ENCODE measurements at places on chromosomes 5 and 9.
A peak's percentile ranks its signal among the peaks of the same experiment; 100 is the strongest.

GRCh38 chr5:131609774-131610173 lies 25.3 kb downstream of the RAPGEF6 start:
- no peak for DNase-seq

- no peak for DNase-seq
Observed at GRCh38 chr9:9337129-9337528, 1275.7 kb downstream of the PTPRD start.

DNA sequence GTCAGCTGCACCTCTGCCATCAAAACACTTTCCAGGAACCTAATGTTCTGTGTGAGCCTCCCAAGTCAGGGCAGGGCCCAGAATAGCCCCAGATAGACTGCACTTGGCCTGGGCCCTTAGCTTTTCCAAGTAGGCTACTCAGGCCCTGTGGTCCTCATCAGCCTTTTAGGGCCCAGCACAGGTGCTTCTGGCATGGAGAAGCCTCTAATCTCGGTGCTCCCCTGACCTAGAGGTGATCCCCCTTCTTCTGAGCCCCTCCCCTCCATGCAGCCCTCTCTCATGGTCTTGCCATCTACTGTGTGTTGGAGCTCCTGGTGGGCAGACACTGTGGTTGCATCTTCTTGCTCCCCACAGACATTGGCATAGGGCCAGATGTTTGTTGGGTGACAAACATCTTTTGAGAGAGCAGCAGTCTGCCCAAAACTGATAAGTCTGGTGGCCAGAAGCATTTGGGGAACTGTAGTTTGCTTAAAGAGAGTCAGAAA lies 28.1 kb downstream of the FRMPD1 start:
- DNase-seq = peak; percentile 29

- DNase-seq = no peak
Observed at GRCh38 chr5:6542421-6543345, 90.2 kb downstream of the NSUN2 start.

GRCh38 chr9:38622288-38622674 lies 1.9 kb upstream of the ANKRD18A start:
- peak; percentile 45 for DNase-seq

DNA sequence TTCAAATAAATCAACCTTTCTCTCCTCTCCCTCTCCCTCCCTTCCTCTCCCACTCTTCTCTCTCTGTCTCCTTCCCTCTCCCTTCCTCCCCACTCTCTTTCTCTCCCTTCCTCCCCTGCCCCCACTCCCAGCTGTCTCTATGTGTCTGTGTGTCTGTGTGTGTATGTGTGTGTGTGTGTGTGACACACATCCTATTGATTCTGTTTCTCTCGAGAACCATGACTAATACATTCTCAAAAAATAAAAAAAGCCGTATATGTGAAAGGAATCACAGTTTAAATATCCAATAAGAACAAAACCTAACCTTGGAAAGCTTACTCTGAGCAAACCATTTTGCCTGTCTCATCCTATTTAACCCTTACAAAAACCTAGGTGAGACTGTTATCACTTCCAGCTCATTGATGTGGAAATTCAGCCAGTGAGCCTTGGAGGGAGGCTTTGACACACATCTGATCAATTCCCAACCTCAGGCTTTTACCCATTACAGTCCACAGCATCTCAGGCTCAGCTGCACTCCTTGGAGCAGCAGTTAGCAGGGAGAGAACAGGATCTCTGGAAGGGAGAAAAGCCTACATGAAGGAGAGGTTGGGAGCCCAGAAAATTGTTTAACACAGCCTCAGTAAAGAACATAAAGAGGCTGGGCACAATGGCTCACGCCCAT lies 8.3 kb downstream of the HSD17B3 start:
- DNase-seq = no peak

GRCh38 chr5:88715503-88715902 lies 167.5 kb downstream of the MEF2C start:
- no peak for DNase-seq

DNA sequence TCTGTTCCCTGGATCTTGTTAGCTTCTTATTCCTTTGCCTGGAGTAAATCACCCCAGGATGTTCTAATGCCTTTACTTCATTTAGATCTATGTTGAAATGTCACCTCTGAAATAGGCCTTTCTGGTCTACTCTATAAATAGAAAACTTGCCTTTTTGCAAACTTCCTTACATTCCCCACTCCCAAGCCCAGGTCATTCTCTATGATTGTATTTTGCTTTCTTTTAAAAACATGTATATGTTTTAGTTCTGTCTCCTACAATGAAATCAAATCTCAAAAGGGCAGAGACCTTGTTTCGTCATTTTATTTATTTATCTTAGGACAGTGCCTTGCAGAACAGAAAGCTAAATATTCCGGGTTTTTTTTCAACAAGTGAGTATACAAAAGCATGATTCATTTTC lies 1657.7 kb upstream of the C9orf72 start:
- no peak for DNase-seq

DNA sequence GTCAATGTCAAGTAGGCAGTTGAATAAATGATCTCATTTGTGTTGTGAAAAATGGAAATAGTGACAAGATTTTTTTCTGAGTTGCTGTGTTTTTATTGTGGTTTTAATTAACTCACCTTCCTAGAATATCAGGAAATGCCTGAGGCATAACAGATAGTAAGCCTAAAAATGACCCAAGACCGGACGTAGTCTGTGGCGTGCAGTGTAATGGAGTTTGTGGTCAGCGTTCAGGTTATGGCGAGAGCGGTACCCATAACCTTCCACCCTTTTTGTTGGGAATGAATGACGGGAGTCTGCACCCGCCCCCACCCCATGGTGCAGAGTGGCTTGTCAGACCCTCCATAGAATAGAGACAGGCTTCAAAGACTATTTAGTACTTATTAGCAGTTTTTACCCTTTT lies 119.3 kb downstream of the GALNT10 start:
- DNase-seq = no peak

DNA sequence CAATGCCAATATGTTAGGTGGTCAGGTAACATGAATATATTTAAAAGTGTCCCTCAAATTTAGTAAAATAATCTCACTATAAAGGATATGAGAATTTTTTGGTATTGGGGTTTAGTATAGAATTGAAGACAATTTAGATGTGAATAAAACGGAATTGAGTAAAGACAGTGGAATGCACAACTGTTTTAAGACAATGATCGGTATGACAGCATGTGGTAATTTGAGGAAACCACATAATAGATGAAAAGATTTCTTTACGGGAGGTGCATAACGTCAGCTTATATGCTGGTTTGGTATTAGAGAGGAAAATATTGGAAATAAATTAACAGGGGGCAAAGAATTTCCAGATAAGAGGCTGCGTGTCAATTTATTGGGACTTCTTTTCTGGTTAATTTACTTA lies 1043.2 kb downstream of the CDH18 start:
- no peak for DNase-seq

- no peak for DNase-seq
Observed at GRCh38 chr9:93216073-93216365, 32.1 kb downstream of the WNK2 start.

DNA sequence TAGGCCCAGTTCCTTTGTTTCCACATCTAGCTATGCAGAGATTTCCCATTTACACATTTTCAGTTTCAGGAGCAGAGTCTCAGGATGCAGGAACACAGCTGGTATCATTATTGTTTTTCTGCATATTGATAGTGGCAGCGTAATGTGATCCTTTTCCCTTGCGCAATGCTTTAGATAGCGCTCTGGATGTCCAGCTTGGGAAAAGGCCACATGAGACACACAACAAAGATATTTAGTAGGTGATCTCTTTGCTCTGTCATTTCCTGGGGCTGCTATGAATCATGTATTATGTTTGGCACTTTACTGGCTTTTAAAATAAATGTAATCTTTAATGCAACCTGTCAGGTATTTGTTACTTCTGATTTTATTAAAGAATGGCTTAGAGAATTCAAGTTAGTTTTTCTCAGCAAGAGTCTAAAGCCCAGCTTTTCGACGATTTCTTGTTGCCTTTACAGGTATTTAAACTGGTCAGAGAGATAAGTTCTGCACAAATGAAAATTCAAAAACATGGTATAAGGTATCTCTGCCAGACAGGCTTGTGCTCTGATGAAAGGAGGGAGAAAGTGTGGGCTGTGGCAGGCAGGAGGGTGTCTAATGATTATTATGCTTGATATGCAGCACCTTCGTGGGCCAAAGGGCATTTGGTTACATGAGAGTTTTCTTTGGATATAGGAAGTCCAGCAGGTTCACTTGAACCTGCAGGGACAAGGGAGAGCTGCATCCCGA lies 42.2 kb downstream of the PTTG1 start:
- DNase-seq = no peak
